Fibroblast of skin of left biceps (primary cell): ENCODE measurements at places on chromosomes 11 and 22.
A peak's percentile ranks its signal among the peaks of the same experiment; 100 is the strongest.

DNA sequence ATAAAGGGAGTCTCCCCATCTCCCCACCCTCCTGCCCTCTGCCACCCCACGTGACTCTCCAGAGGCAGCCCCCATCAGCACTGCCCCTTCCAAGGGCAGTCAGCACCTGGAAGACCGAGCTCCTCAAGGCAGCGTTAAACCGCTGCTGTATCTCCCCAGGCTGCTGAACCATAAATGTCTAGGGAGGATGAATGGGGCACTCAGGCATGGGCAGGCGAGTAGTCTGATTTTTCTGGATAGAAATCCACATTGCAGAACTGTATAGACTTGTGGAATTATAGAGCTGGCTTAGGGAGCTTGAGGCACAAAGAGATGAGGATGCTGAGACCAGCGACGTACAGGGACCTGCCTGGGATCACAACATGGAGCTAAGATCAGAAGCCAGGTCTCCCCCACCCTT lies 199.6 kb downstream of the CEP164 start:
- no peak for DNase-seq

GRCh38 chr22:44214764-44215163 lies 34.0 kb downstream of the PARVG start:
- DNase-seq, result no peak

- no peak for DNase-seq
Measured at GRCh38 chr11:117369534-117369933, 41.9 kb downstream of the CEP164 start.

DNA sequence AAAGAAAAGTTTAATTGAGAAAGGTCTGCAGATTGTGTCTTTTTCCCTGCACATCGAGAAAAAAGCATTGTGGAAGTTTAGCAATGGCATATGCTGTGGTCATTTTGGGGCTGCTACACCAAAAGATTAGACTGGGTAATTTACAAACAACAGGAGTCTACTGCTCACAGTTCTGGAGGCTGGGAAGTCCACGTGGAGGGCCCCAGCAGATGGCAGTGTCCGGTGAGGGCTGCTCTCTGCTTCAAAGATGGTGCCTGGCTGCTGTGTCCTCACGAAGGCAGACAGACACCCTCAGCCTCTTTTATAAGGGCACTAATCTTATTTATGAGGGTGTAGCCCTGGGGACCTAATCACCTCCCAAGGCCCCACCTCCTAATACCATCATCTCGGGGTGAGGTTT lies 21.1 kb downstream of the PHF21B start:
- no peak for DNase-seq

DNA sequence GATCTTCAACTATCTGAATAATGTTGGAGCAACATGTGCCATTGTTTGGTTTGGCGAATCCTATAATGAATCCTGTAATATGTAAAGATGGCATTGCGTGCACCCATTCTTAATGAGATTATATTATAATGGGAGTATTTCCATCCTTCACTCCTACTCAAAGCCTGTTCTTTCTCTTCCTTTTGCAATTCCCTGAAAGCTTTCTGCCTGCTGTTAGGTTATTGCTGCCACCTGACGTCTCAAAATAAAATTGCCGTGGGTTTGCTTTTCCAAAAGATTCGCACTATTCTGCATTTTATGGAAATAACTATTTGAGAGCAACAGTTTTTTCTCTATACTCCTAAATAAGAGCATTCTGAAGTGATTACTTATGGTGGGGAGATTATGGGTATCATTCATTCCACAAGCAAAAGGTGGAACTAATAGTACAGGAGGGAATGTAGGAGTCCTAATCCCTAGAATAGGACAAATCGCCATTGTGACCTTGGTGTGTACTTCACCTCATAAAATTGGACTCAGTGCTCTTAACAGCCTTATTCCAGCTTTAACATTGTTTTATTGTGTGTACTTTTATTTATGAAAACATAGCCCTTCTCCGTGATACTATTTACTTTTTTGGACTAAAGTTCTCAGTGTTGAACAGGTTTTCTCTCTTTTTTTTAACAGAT lies 69.6 kb upstream of the ALKBH3 start:
- DNase-seq, result no peak

- DNase-seq, result no peak
Measured at GRCh38 chr11:87022254-87022653, 15.5 kb upstream of the TMEM135 start.

GRCh38 chr11:103325686-103326069 lies 216.5 kb downstream of the DYNC2H1 start:
- DNase-seq, result no peak

DNA sequence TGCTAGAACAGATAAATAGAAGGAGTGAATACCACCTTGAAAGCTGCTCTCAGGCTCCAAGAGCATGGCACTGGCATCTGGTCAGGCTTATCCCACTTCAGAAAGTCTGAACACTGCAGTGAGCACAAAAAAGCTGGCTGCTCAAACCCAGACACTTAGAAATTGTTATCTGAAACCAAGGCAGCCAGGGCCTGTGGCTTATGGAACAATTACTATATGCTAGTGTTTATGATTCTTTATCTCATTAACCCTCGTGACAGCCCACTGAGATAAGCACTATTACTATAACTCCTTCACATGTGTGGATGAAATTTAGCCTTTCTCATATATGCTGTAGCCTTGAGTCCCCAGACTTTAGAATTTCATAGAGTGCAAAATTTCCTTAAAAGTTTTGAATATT lies 400.2 kb downstream of the RAB38 start:
- DNase-seq, result no peak

GRCh38 chr22:32389685-32390084 lies 22.4 kb downstream of the RTCB start:
- no peak for DNase-seq

DNA sequence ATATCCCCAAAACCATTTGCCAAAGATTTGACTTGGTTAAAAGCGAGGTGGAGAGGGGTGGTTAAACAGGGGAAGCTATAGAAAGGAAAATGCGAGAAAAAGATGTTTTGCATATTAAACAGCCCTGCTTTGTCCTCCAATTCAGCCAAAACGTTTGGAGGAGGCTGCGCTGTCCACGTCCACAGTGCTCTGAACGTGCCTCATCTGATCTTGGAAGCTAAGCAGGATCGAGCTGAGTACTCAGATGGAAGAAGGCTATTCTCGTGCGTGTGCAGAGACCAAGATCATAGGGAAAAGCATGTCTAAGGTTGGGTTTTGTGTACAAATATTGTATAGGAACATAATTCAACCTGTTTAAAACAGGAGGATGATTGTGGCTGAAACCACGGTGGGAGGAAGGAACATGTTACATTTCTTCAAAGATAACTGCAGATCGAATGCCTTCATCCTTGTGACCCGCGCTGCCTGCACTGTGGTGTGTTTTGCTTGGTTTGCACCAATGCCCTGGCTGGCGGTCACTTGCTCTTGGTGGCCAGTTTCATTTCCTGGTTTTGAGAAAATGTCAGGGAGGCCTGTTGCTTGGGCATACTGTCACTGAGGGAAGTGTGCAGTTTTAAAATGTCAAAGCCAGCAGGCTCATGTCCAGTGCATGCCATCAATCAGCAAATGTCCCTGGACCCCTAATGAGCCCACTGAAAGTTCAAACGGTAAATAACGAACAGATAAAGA lies 40.4 kb downstream of the FLI1 start:
- DNase-seq, result no peak

DNA sequence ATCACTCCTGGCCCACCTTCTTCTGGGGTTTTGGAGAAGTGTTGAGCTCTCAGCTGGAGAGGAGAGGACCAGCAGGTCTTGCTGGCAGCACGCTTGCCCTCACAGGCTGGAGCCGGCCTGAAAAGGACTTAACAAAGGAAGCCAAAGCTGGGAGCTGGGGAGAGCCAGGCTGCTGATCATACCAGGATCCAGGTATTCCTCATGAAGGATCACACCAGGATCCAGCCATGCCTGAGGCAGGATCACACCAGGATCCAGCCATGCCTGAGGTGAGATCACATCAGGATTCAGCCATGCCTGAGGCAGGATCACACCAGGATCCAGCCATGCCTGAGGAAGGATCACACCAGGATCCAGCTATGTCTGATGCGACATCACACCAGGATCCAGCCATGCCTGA lies 17.0 kb downstream of the MRGPRD start:
- no peak for DNase-seq

DNA sequence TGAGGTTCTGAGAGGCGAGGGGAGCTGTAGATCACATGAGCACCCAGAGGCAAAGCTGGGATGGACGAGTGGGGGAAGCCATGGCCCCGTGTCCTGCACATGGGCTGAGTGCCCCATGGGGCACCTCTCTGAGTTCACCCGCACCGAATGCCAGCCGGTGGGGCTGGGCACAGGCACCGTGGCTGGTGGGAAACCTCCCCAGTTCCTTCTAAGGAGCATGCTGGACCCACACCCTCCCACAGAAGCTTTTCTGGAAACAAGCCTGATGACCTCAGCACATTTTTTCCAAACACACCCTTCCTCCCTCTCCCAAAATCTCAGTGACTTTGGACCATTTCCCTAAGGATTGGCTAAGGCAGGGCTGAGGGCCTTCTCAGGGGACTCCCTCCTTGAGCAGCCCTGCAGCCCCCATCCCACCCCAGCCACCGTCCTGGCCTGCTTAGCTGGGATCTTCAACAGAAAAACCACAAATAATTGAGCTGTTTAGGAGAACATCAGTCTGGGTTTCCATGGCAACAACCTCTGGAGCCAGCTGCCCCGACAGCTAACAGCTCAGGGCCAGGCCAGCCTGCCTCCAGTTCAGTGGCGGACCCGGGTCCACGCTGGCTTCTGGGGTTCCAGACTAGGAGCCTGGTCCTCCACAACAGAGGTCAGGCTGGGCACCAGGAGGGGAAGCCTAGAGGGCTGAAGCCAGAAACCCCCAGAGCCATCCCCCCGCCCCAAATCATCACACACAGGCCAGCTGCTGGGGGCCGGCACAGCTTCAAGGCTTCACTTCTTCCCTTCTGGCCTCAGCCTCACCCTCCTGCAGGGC lies 18.1 kb upstream of the LINC01488 start:
- DNase-seq, result peak; percentile 33

- no peak for DNase-seq
Measured at GRCh38 chr22:38826386-38826785, 17.4 kb downstream of the NPTXR start.

DNA sequence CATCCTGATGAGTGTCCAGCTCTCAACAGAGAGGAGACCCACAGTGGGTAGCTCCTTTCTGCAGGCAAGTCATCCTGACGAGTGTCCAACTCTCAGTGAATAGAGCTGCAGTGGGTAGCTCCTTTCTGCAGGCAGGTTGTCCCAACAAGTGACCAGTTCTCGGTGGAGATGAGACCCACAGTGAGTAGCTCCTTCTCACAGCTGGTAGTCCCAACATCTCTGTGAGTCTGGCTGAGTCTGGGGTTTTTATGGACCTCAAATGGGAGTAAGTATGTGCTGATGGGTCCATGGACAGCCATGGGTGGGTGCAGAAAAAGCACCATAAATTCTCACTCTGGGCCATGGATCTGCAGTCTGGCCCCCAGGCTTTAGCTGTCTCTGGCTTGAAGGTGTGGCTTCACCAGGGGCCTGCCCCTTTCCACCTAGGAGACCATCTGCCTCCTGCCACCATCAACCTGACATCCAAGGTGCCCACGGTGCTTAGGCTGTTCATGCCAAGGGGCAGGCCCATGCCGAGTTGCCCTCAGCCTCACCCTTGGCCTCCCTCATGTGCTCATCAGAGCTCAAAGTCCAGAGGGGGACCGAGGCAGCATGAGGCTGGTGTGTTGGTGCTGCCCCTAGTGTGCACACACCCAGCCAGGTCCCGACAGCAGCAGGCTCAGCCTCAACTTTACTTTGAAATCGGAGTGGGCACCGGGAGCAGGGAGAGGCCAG lies 15.3 kb downstream of the NPAT start:
- no peak for DNase-seq

GRCh38 chr22:48596111-48596850 lies 1231.4 kb downstream of the BRD1 start:
- DNase-seq, result no peak

DNA sequence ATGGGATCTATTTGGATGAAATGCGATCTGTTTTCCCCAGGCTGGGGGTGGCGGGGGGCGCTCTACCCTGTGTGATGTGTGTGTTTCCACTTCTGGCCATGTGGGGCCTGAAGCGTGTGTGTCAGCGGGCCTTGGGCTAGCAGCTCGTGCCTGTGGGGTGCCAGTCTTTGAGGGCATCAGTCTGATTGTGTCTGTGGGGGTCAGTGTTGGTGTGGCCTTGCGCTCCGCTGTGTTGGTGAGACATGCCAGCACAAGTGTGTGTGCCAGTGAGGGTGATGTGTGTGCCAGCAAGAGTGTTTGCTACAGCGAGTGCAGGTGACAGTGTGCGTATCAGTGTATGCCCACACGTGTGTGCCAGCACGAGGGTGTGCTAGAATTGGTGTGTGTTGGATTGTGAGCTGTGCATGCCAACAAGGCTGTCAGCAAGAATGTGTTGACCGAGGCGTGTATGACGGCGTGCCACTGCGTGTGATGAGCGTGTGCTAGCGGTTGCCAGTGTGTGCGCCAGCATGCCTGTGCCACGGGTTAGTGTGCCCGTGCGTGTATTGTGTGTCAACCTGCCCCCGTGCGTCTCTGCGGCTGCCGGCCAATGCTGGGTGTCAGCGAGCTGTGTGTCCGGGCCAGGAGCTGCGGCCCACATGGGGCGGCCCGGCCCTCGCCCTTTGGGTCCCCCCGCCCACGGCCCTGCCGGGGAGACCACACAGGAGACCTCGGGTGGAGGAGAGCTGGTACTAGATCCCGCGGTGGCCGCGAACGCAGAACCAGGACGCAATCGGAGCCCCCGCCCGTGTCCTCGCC lies 519 bp downstream of the ARRB1 start:
- no peak for DNase-seq

DNA sequence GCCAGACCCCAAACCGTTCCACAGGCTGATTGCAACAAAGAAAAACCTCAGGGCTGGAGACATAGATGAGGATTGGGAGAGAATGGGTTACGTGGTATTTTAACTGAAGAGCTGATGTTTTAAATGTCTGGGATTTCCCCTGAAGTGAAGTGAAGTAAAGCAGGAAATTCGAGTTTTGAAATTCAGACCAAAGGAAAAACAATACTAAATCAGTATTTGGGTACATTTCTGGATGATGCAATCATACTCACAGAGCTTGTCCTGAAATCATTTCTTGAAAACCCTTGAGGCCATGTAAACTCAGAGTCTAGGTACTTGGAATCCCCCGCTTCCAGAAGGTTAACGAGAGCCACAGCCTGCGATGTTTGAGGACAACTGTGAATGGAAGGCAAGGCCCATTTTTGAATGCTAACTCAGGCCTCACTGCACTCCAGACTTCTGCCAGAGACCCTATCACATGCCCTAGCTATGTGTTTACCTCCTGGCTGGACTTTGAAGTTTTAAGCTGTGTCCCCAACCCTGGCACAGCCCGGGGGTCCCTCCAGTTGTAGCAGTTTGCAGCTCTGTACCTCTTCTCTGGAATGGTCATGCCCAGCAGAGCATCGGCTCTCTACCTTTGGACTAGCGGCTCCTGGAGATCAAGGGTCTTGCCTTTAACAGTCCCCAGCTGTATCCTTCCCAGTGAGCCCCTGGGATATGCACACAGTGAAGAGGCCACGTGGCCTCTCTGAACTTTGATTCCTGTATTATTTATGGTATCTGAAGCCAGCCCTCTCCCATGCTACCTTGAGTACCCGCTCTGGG lies 5.4 kb upstream of the FTH1 start:
- peak; percentile 90 for DNase-seq

DNA sequence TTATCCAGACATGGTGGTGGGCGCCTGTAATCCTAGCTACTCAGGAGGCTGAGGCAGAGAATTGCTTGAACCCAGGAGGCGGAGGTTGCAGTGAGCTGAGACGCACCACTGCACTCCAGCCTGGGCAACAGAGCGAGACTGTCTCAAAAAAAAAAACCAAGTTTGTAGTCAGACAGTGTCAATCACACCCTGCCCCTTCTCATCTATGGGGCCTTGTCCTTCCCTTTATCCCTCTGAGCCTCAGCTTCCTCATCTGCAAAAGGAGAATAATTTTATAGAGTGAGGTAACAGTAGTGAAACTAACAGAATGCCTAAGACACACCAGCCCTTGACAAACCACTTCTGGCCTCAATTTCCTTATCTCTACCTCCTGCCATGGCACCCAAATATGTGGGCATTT lies 10.7 kb downstream of the BCL9L start:
- DNase-seq, result no peak
